Dorsolateral prefrontal cortex (tissue), 122 donors: ENCODE measurements at places on chromosomes 6 and 20.

DNA sequence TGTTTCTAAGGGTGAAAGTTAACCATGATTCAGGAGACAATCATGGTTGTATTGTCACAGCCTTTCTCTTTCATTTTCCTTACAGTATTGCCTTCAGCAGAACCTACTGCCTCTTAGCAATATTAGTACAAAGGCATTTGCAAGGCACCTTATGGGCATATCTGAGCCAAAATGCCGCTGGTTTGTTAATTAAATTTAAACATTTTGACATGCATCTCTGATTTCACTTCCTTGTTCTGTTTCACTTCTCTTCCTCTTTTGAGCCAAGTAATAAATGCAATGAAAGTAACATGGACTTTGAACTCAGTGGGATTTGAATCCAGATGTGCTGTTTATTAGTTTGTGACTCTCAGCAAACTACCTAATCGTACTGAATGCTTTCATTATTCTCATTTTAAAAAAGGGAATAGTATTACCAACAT, 467.4 kb upstream of the CITED2 start:
- no peak for DNase-seq

DNA sequence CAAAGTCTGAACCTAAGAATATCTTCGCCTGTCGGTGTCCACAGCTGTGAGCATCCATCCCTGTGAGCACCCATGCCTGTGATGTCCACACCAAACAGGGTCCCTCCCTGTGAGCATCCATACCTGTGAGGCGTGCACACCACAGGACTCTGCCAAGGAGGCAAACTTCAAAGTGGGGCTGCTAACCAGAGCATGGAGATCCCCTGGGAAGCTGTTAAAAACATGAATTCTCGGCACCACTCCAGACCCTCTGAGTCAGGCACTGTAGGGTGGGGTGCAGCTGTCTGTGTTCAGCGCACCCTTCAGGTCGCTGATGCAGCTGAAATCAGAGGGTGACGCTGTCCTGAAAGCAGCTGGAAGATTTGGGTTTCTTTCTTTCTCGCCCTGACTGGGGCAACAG, 85.4 kb upstream of the NXT1 start:
- no peak for DNase-seq

DNA sequence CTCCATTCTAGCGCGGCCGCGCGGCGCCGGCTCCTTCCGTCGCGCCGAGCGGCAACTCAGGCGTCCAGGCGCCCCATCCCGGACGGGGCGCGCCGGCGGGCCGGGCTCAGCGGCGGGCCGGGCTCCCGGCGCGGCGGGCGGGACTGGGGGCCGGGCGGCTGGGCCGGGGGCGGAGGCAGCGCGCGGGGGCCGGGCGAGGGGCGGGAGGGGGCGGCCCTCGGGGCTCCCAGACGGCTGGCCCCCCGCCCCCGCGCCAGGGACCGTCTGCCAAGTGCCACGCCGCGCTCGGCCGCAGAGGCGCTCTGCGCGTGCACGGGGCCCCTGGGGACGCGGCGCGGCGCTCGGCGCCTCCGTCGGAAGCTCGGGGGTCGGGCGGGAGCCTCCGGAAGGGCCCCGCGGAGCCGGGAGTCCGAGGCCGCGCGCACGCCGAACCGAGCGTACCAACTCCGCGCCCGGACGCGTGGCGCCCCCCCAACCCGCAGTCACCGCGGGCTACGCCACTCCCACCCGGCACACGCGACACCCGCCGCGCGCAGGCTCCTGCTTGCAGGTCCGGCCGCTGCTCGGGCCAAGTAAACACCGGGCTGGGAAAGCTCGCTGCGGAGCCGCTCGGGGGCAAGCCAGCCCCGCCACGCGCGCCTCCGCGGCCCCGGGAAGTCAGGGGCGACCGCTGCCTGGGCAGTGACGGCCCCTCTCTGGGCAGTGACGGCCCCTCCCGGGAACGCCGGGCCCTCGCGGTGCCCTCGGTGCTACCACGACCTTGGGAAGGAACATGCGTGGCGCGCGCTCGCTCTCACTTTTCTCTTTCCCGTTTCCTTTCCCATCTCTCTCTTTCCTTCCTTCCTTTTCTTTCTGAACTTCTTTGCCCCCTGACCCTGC, at the start of gene PREX1:
Gene PREX1 (minus strand): TSS at position 145 of the 879 bp plus-strand sequence. CDS start 139 bp downstream, at position 6.
- peak; percentile 68 for DNase-seq

GRCh38 chr6:85669735-85670194, 27.1 kb upstream of the SYNCRIP start:
- no peak for DNase-seq

- DNase-seq, result peak; percentile 46
Measured at GRCh38 chr6:142301651-142302391, at the start of gene ADGRG6. Gene ADGRG6 (plus strand): TSS chr6:142302007. CDS start chr6:142302330, 323 bp downstream.

DNA sequence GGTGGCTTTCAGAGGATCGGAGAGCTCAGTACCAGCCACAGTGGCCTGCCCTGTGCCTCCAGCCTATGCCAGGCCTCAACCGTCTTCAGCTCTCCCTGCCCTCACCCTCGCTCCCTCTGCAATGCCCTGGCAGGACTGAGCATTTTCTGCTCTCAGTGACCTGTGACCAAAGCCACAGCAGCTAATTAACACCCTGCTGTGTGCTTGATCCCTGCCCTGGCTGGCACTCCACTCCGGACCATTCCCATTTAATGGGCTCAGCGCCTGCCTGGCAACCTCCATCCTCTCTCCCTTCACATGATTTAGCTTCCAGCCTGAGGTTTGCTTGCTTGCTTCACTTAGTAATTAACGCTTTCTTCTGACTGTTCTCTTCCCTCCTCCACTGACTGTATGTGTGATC, 287.5 kb downstream of the LRFN2 start:
- peak; percentile 13 for DNase-seq

DNA sequence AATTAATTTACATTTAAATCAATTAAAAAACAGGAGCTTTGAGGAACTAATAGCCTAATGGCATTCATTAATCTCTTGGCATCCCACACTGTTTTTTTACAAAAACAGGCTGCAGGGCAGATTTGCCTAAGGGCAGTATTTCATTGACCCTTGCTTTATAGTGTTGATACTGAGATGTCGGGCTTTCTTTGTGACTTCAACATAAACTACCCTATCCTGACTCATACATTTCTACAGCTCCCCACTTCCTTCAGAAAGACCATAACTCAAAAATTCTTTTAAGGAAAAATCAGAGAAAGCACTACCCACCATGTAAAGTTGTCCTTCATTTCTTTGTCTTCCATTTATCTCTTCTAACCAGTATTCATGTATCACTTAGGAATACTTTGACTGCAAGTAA, 92.2 kb upstream of the NT5E start:
- DNase-seq, result no peak

GRCh38 chr20:24730750-24731149, 218.3 kb upstream of the CST7 start:
- no peak for DNase-seq

GRCh38 chr6:34524499-34524898, 31.6 kb downstream of the SPDEF start:
- no peak for DNase-seq

DNA sequence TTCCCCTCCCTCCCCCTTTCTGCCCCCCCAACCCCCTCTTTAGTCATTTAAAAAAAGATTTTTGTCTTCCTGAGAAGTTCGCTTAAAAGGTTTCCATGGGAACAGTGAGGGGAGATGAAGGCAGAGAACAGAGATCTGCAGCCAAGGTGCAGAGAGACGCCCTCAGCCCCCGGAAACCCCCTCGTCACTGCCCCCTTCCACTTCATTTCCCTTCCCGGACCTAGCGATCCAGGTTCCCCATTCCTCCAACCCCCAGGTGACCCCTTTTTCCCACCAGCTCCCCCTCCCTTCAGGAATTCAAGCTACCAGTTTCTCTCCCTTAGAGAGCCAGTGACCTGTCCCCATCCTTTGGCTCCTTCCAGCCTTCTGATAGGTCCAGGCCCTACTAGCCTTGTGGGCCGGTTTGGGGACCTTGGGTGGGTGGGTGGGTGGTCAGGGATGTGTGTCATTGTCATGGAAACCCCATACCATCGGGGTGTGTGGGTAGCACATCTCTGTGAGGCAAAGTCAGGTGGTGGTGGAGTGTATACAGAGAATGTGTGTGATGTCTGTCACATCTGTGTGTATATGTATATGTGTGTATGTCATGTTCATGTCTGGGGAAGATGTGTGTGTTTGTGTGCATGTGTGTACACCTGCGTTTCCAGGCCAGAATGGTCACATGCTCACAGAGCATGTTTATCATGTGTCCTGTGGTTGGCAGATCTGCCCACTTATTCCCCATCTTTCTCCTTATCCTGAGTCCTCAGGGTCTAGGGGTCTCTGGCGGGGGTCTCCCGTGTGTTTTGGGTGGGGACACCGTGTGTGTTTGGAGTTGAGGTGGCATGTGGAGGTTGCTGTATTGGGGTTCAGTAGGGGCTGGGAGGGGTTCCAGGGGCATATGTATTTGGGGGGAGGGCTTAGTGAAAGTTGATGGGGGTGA, 7.0 kb downstream of the SYNGAP1 start:
- DNase-seq, result no peak

DNA sequence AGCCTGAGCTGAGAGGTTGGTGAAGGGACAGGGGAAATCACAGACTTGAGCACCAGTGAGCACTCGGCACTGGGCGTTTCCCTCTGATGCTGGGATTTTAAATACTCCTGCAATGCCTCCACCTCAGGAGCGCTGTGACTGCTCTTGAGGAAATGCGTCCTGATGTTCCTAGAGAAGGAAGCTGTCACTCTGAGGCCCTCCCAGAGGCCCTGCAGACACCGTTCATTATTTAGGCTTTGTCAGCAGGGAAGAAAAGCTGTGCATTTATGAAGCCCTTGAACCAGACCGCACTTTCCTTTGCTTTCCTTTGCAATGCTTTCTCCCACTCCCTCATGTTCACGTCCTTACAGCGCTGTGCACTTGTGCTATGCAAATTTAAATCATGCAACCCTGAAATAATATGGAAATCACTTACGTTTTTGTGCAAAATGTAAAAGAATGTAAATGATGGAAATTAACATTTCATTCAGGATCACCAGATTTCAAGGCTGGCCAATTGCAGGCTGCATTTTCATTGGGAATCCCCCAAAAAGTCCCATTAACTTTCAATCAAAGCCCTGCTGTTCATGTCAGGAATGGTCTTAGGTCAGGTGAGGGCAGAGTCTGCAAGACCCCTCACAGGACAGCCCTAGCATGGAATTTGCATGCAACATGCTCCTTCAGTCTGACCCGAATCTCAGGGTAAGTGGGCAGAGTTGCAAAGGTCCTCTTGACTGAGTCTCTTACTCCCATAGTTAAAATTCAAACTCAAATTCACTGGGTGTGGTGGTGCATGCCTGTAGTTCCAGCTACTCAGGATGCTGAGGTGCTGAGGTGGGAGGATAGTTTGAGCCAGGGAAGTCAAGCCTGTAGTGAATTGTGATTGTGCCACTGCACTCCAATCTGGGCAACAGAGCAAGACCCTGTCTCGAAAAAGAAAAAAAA, 45.8 kb upstream of the SYNDIG1 start:
- DNase-seq, result no peak

DNA sequence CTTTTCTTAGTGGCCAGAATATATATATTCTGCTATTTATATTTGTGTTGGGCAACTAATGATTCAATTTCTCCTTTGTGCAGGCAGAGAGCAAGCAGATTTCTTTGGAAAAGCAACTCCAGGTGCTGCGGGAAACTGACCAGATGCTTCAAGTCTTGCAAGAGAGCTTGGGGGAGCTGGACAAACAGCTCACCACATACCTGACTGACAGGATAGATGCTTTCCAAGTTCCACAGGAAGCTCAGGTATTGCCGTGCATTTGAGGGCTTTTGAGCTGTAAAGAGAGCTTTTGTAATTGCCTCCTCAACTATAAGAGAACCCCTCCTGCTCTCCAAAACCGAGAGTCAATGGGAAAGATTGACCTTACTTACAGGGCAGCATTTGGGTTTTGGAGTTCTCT, 203.5 kb downstream of the UTRN start:
- DNase-seq, result no peak

GRCh38 chr6:107716688-107717089, 107.4 kb downstream of the SCML4 start:
- no peak for DNase-seq

GRCh38 chr6:136383268-136383937, 93.8 kb upstream of the BCLAF1 start:
- DNase-seq, result no peak

DNA sequence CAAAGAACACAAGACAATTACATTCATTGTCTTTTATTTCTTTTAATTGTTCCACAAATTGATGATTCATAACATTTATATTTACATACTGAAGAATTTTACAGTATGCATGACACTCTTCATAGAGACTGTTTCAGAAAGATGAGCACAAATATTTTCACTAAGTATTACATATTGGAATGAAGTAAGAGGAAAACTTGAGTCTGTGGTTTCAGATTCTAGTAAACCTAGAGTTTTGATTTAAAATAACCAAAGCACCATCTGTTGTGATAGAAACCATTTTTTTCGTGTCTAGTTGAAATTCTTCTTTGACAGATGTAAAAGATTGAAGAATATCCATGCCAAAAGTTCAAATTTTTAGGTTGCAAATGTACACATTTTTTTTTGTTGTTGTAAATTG, 32.1 kb upstream of the OPN5 start:
- DNase-seq, result no peak

GRCh38 chr20:14609328-14610221, 272.2 kb upstream of the FLRT3 start:
- no peak for DNase-seq

DNA sequence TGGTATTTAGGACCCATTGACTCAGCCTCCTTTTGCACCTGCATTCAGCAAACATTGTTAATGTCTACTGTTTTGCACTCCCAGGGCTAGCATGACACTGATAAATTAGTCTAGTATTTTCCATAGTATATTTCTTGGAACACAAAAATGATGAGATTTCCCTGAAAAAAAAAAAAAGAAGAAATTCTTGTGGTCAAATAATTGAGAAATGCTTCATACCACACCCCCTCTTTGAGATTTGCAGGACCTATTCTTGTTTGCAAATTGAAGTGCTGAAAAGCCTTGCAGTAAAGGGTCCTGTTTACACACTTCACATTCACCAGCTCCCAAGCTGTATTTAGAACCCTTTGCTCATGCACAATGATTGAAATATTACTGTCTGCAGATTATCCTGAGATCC, 36.3 kb upstream of the CLIC5 start:
- DNase-seq, result no peak

- no peak for DNase-seq
Measured at GRCh38 chr6:75349262-75349984, 64.8 kb upstream of the TMEM30A start.

GRCh38 chr6:36840432-36841403, 1.5 kb upstream of the CPNE5 start:
- DNase-seq, result no peak

DNA sequence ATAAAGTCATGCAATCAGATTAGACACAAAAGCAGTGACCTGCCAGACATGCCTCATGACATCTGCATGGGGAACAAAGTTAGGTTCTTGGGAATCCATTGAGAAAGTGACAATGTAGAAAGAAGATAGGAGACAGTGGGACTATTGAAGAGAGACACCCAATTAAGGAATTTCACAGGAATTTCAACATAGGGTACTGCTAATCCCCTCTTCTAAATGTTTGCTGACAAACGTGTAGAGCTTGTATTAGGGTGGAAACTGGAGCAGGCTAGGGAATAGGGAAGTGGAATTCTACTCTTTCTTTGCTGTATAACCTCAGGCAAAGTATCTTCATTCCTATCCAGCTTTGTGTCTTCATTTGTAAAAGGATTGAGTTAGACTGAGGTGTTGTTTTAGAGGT, 409.4 kb upstream of the SASH1 start:
- no peak for DNase-seq
